ENCODE measurements at places on chromosomes 1 and 21. TPM values are rescaled to one million over a fixed set of nuclear protein-coding genes. Genes with fewer than 3 reads are reported as not detected.
A peak's percentile ranks its signal among the peaks of the same experiment; 100 is the strongest.

SLC37A1 gene
- total RNA-seq, result 24.8 TPM

MUL1 gene
- 28.8 TPM for total RNA-seq

RHCE gene
- total RNA-seq, result not detected

- no peaks in the 10 kb centered on the region for H3K36me3 ChIP-seq
- no peak overlapping the region for H3K4me3 ChIP-seq
- no peak overlapping the region for H3K27ac ChIP-seq
- no peaks in the 10 kb centered on the region for H3K27me3 ChIP-seq
- DNase-seq, result no peak
Measured at GRCh38 chr1:245604979-245605378, 450.2 kb downstream of the KIF26B start.

GRCh38 chr1:162710345-162710744 lies 78.1 kb downstream of the DDR2 start:
- H3K27ac ChIP-seq, result no peak overlapping the region
- no peaks in the 10 kb centered on the region for H3K27me3 ChIP-seq
- DNase-seq, result no peak
- no peaks in the 10 kb centered on the region for H3K4me1 ChIP-seq
- no peaks in the 10 kb centered on the region for H3K36me3 ChIP-seq
- H3K4me3 ChIP-seq, result no peak overlapping the region

GRCh38 chr1:184494929-184495328 lies 108.1 kb downstream of the C1orf21 start:
- peaks cover 17% of the 10 kb centered on the region for H3K4me1 ChIP-seq
- H3K36me3 ChIP-seq, result no peaks in the 10 kb centered on the region
- no peak overlapping the region for H3K27ac ChIP-seq
- H3K27me3 ChIP-seq, result no peaks in the 10 kb centered on the region

- H3K36me3 ChIP-seq, result no peaks in the 10 kb centered on the region
- H3K27me3 ChIP-seq, result no peaks in the 10 kb centered on the region
- no peak for DNase-seq
Measured at GRCh38 chr1:237809099-237809498, 81.6 kb downstream of the ZP4 start.

DHRS3 gene
- total RNA-seq, result 106 TPM

BTBD8 gene
- 5.7 TPM for total RNA-seq

EIF2D gene
- total RNA-seq, result 31.8 TPM

- peak; percentile 65 for DNase-seq
- no peak overlapping the region for H3K27ac ChIP-seq
- no peak overlapping the region for H3K4me3 ChIP-seq
- H3K36me3 ChIP-seq, result no peaks in the 10 kb centered on the region
- peaks cover 2% of the 10 kb centered on the region for H3K27me3 ChIP-seq
Measured at GRCh38 chr1:204190212-204191211, 5.8 kb downstream of the KISS1 start.

- peaks cover 7% of the 10 kb centered on the region for H3K36me3 ChIP-seq
- no peak overlapping the region for H3K4me3 ChIP-seq
- no peaks in the 10 kb centered on the region for H3K27me3 ChIP-seq
- H3K27ac ChIP-seq, result no peak overlapping the region
- no peak for DNase-seq
Measured at GRCh38 chr1:246769306-246769705, 45.1 kb downstream of the SCCPDH start.

DNA sequence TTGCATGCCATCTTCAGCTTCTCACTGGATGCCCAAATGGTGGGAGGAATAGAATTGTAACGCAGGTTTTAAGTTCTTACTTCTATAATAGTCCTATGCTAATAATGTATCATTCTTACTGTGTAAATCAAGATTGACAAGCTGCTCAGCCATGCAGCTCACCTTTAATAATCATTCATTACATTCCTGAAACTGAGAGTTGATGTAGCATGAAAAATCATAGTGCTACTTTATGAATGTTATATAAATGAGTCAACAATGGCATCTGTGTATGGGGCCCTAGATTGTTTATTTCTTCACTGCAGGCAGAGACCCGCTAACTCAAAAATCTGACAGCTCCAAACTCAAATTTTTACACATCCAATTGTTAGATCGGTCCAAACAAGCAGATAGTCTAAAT lies 34.4 kb downstream of the FH start:
- no peak overlapping the region for H3K4me3 ChIP-seq
- H3K36me3 ChIP-seq, result no peaks in the 10 kb centered on the region
- no peaks in the 10 kb centered on the region for H3K27me3 ChIP-seq
- DNase-seq, result no peak
- no peak overlapping the region for H3K27ac ChIP-seq
